ENCODE measurements at places on chromosomes 16 and 17.

DNA sequence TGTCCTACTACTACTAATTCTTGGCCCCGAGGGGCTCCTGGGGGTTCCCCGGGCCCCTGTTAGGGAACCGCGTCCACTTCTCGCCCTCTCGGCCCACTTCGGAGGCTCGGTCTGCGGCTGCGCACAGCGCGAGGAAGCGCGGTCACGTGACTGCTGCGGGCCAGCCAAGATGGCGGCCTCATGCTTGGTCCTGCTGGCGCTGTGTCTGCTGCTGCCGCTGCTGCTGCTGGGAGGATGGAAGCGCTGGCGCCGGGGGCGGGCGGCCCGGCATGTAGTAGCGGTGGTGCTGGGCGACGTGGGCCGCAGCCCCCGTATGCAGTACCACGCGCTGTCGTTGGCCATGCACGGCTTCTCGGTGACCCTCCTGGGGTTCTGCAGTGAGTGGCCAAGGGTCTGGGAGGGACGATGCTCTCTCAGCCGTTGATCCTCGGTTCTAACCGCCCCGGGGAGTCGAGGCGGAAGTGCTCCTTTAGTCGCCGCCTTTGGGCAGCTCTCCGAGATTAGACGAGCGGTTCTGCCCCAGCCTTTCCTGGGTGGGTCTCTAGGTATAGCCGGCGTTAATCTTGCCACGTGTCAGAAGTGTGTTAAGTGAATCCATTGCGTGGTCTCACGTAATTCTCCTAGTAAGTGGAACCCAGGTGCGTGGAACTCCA, at the start of gene ALG1:
ALG1 (plus strand) TSS at position 163 of the 653 bp plus-strand sequence; CDS start at position 170, 7 bp downstream.
- DNase-seq: peak; percentile 84

GRCh38 chr16:84194470-84195200, 3.7 kb downstream of the ADAD2 start:
- DNase-seq: no peak

GRCh38 chr16:14669776-14670175, 24.3 kb downstream of the PLA2G10 start:
- no peak for DNase-seq

- no peak for DNase-seq
Observed at GRCh38 chr17:44766409-44767038, 7.7 kb downstream of the ADAM11 start.

DNA sequence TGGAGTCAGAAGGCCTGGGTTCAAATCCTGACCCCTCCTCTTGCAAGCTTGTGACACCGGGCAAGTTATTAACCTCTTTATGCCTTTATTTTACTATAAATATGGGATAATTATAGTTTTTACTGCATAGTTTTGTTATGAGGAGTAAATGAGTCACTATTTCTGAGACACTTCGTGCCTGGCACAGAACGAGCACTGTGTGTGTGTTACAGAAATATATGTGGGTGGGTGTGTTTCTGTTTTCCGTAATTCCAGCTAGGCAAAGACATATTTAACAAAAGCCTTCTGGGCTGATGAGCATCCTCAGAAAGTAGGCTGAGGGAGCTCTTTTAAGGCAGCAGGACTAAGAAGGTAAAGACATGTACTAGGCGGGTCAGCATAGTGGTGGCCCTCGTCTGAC, 417.9 kb downstream of the MAF start:
- DNase-seq: no peak

All from NCI-H460 (cell line).